Hematopoietic multipotent progenitor cell treated with erythropoietin and hydrocortisone succinate and interleukin-3 and kit ligand, for 4 days (in vitro differentiated cells): ENCODE measurements at places on chromosomes 5 and 9.

DNA sequence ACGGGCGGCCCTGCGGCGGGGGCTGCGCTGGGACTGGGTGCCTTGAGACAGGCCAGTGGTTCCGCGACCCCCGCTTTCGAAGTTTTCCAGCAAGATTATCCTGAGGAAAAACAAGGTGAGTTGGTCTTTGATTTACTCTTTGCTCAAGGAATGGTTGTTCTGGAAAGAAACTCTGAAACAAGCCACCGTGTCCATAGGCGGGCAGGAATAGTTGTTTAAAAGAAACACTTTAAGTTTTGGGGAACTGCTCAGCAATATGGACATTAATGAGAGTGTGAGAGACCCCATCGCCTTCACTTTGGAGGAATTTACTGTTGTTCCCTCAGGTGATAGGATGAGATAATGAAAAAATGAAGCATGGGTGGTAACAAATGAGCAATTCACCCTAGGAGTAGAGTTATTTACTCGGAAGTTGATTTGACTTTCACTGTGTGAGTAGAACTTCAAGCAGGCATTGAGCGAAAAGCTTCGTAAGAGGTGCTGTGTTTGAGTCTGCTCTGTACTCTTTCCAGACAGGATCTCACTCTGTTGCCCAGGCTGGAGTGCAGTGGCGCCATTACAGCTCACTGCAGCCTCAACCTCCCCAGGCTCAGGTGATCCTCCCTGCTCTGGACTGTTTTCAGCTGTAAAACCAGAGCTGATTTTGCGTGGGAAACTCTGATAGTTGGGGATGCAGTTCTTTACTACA lies 1.1 kb downstream of the DMRTA1 start:
- DNase-seq = no peak

- no peak for DNase-seq
These were observed 9.9 kb upstream of the TEX48 start for GRCh38 chr9:114691956-114692295.

DNA sequence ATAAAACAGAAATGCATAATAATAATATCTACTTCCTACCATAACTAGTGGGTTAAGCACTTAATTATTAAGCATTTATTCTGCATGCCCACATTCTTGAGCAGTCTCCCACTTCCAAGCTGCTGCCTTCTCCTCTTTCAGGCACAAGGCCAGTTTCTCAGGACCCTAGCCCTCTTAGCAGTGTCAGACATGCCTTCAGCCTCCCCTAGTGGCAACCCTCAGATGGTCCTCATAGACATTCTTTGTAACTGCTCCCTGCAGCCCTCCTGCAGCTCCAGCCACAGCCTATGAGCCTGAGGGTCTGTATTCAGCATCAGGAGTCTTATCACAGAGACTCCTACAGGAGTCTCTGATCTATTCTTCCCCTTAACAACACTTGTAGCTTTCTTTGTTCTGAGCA lies 3.9 kb downstream of the IL9 start:
- no peak for DNase-seq

DNA sequence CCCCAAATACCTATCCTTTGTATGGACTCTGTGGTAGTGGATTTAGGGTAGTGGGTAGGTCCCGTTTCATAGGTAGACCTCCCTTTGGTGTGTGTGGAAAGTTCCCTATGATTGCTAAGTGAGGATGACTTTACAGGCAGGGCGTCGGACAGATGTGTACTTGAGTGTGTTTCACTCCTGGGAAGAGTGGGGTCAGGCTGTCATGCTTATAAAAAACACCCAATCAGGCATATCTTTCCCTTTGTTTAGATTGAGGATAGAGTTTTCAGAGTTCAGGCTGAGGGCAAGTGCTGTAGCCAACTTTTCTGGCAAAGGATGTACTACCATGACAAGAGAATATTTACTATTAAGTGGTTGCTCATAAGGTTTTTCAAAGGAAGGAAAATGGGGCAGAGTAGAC lies 242.0 kb downstream of the YTHDC2 start:
- DNase-seq = no peak

DNA sequence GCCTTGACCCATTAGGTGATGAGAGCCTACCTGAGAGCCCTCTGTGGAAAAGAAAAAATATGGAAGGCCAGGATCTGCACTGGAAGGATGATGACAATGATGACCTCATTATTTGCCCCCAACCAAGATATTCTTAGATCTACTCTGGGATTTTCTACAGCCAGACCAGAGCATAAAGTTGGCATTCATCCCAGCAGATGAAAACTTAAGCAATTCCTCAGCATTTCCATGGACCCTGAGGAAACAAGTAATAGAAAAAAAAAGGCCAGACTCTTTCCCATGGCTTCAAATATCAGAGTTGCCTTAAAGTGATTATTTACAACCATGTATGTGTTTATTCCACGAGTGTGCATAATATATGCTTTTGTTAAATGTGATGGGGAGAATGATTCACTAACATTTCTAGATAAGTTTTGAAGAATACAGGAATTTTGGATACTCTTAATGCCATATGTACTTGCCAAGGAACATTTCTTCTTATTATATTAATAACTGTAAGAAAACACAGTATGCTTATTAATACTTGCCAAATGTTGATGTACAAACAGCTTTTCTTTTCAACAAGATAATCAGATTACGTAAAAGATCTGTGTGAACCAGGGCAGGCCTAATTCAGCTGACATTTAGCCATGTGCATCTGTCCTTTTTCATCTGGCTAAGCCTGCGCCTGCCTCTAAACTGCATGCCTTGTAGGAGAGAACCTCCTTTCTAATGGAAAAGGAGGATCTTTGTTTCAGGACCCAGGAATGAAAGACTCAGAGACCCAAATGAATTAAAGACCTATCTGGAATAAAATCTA lies 94.8 kb downstream of the ARRDC3 start:
- DNase-seq = no peak

DNA sequence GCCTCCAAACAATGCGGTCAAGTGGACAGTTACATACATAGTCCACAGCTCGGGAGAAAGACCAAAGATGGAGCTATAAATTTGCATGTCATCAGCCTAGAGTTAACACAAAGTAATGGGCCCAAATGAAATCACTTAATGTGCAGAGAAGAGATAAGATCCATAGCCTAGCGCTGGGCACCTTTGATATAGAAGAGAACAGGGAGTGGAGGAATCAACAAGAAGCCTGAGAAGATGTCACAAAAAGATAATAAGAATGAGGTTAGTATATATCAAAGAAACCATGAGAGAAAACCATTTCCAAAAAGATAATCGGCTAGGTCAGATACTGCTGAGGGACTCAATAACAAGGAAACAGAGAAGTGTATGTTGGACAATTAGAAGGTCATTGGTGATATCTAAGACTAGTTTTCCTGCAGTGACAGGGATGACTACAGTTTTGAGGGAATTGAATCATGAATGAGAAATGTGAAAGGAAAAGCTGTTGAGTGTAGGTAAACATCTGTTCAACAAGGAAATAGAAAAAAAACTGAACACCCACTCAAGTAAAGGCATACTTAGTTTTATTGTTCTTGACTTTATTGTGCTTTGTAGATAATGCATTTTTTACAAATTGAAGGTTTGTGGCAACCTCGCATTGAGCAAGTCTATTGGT lies 68.7 kb upstream of the CDH6 start:
- peak; percentile 55 for DNase-seq

DNA sequence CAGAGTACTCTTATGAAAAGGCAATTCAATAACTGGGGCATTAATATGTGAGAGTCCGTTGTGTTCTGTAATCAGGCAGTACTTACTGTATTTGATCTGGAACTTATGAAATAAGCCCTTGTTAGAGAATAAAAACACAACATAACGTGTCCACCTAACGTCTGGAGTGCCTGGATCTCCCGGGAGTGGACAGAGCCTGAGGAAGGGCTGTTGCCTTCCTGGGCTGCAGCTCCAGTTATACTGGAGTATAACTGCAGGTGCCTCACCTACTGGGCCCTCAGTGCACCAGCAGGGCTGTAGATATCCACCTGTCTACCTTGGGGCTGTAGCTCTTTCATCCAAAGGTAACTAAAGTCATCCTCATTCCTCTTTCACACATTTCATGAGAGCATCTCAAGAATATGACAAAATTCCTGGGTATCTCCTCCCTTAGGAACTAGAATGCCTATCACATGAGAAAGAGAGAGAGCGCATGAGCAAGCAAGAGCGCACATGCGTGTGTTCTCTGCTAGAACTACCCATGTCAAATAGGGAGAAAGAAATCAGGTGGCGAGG lies 200.1 kb downstream of the GAPVD1 start:
- no peak for DNase-seq

- DNase-seq = no peak
These were observed 183.4 kb downstream of the GOLPH3 start for GRCh38 chr5:31990701-31991110.

DNA sequence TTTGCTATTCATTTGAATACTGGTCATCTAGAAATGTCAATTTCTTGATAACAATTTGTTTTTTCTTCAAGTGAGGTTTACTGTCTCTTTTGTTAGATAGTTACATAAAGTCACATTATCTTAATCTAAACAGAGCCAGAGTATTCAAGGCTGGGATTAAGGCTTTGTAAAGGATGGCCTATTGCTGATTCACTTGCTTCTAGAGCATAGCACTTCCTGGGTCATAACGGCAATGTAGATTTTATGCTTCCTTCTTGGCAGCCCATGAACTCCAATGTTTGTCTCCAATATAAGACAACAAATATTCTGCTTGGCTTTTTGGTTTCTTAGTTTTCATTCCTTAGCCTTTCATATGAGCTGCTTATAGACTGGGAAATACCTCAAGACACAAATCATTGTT lies 2007.9 kb upstream of the CDH6 start:
- no peak for DNase-seq

DNA sequence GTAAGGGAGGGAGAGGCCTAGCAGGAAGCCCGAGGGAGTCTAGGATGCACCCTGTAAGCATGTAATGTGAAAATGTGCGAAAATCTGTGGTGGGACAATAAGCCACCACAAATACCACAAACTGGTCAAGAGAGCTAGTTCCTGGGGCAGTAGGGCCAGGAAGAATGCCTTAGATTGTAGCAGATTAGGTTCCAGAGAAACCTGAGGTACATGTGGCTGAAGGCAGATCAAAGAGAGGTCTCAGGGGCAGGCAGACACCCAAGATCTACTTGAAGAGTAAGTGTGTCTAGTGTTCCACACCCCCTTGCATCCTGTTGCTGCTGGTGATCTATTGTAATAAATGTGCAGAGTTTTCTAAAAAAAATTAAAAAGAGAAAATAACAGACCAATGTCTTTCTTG lies 1677.3 kb upstream of the CDH6 start:
- DNase-seq = no peak

- DNase-seq = peak; percentile 20
These were observed 2.2 kb downstream of the INPP5E start for GRCh38 chr9:136437430-136437829.

GRCh38 chr9:2209400-2209799 lies 194.3 kb downstream of the SMARCA2 start:
- peak; percentile 65 for DNase-seq

DNA sequence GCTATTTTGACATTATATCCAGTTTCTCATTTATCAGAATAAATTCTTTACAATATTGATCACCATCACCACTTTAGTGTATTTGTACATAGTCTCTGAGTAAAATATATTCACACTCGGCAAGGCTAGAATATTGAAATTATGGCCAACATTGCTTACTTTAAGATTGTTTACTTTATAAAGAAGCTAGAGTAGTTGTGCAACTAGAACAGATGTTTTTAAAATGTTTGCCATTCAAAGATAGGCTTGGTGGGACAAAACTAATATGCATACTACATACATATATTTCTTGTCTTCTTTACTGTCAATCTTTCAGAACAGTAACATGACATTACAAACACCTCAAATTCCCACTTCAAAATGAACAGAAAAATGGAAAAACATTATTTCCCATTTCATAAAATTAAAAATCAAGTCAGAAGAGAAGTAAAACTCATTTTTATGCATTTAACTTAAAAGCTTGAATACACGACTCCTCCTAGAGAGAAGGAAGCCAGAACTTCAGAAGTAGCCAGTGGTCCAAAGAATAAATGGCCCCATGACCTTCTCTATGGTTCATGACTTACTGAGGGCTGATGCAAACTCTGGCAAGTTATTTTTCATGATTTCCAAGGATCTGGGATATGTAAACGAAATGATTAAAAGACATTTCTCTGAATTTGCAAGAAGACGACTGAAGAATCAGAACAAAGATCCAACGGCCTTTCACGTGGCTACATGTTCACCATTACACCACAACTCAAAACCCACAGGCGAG lies 14.1 kb downstream of the MTX3 start:
- DNase-seq = no peak

- no peak for DNase-seq
These were observed 497.6 kb downstream of the IRX1 start for GRCh38 chr5:4093236-4093635.

DNA sequence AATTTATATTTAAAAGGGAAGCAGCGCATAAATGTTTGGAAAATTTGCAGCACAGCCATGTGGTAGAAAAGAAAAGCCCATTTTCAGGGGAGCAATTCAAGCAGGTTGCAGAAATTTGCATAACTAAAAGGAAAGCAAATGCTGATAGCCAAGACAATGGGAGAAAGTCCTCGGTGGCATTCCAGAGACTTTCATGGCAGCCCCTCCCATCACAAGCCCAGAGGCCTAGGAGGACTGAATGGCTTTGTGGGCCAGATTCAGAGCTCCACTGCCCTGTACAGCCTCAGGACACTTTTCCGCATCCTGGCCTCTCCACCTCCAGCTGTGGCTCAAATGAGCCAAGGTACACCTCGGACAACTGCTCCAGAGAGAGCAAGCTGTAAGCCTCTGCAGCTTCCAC lies 462.9 kb downstream of the CDK5RAP2 start:
- DNase-seq = no peak

- no peak for DNase-seq
These were observed 82.4 kb downstream of the ARHGAP26 start for GRCh38 chr5:142852416-142853198.

GRCh38 chr9:8244505-8245092 lies 445.0 kb upstream of the DMAC1 start:
- DNase-seq = no peak

DNA sequence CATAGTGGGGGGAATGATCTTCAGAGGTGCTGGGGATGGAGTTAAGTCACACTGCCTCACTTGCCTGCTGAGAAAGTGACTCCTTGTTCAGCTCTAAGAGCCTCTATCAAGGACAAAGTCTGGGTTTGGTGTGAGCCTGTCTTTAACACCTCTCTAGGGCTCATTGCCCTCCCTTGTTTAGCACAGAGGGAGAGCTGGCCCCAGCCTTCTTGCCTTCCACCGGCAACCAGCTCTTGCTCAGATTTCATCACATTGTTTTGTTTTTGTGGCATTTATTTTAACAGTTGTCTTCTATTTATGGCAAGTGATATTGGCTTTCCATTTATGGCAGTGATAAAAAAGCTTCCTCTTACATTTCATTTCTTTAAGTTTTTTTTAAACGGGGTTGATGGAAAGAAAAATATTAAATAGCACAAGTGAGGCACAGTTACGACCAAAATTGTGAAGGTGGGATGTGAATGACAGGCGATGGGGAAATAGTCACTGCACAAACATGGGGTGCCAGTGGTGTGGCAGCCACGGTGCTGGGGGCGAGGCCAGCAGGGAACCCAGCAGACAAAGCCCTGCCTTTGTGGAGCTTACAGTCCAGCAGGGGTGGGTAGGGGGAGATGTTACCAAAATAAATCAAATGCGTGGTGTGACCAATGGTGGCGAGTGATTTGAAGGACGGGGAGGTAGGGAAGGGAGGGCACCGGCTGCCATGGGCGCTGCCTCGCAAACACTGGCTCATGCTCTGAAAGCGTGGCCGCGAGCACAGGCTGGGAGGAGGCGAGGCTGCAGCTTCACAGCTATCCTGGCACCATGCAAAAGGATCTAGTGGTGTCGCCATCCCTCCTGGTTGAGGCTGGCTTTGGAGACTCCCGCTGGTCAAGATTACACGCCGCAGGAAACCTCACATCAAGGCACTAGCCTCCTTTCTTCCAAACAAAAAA lies 21.2 kb upstream of the UNC5A start:
- DNase-seq = no peak
